ENCODE measurements at places on chromosomes 12 and 14.

- DNase-seq = no peak
Measured at GRCh38 chr14:24068711-24069410, 2.5 kb upstream of the CPNE6 start.

DNA sequence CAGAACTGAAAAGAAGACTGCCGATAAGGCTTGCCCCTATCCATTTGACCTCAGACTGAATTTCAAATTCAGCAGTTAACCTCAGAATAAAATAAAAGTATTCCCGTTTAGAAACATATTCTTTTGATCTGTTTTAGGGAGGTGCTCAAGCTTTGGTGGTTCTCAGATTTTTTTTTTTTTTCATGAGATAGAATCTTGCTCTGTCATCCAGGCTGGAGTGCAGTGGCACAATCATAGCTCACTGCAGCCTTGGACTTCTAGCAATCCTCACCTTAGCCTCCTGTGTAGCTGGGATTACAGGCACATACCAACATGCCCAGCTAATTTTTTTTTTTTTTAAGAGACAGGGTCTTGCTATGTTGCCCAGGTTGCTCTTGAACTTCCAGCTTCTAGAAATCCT, 15.5 kb downstream of the AEBP2 start:
- DNase-seq = no peak

- no peak for DNase-seq
Measured at GRCh38 chr14:106069804-106070625, 543.6 kb downstream of the TMEM121 start.

DNA sequence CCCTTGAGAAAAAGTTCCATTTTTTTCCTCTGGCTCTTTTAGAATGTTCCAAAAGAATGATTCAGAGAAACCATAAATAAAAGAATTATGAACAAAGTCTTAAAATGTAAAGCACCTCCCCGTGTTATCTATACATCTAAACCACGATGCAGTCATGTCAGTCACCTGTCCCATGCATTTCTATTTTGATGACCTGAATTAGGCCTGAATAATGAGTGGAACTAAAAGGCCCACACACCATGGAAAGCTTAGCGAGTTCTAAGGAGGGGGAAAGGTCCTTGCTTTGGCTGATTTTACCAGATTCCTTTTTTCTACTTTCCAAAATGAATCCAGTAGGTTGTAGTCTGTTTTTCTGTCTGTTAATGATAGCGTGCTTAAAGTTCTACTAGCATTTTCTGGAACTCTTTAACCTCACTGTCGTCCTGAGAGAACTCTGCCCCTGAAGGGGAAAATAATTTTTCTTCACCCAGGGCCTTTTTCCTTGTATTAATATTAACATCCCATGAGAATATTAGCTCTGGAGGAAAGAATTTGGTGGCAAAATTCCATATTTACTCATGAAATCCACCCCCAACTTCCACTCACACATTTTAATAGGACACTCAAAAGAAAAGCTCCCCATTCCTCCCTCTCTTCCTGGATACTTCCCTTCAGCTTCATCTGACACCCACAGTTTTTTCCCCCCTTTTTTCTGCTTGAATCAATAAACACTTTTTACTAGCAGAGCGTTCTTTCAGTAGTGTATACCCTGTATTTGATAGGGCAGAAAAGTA, 266.3 kb upstream of the DIO2 start:
- DNase-seq = no peak

GRCh38 chr12:75477137-75477536, 3.4 kb upstream of the GLIPR1 start:
- no peak for DNase-seq

DNA sequence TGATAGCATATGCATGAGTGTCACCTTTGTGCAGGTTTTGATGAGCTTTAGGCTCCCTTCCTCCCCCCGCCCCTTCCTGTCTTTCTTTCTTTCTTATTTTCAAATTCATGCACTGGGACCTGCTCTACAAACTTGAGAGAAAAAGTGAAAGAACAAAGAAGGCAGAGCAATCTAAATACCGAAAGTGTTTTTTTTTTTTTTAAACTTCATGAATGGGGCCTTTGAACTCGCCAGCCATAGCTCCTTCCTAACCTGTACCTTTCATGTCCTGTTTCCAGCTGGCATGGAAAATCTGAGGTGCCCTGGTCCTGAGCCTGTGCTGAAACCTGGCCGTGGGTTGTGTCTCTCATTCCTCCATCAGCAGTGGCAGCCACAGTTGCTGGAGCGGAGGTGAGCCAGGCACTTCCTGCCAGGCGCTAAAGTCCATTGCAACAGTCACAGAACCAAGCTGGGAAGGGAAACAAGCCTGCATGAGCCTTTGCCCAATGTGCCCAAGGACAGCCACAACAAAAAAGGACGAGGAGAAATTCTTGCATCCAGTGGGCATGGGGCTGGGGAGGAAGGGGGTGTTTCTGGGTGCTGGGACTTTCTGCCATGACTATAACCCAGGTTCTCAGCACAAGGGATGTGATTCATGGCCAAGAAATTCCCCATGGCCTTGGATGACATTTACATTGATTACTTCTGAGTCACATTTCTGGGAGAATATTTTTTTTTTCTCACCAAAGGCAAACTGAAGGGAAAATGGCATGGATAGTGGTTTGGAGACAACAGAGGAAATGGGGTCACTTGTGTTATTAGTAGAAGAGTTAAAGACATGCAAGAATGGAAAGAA, 102.7 kb downstream of the TMEM30B start:
- no peak for DNase-seq

- DNase-seq = no peak
Measured at GRCh38 chr12:100395811-100396210, 38.9 kb downstream of the SLC17A8 start.

DNA sequence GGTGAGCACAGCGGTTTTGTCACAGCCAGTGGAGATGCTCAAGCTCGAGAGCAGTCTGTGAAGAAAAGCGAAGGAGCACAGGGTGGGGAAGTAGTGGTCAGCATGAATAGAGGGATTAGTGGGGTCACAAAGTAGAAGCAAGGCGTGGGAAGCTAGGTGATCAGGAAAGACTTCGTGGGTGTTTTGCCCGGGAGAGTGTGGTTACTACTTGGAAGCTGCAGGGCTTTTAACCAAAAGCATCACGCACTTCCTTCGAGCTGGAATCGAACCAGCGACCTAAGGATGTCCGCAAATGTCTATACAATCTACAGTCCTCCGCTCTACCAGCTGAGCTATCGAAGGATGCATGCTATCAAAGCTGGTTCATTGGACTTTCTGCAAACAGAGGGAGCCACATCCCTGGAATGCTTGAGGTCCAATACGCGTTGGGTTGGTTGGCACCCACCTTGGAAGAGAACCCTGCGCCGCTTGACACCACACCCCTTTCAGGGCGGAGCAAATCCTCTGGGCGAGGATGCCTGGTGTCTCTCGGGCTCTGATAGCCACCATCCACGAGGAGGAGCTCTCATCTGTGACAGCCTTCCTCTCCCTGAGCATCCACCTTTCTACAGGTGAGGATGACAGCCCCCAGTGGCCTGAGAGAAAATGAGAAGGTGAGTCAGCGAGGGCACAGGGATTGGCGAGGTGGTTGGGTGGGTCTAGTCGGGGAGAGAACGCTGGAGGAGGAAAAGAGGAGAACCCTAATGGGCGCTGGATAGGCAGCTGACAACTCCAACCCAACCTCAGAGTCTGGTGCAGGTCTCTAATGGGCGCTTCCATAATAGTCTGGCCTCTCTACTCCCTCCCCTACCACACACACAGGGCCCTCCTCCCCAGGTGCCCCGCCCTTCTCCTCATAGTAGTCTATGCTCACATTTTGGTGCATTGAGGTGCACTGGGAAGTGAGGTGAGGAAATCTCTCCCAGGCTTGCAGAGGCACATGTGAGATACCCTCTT, 16.0 kb upstream of the OR6S1 start:
- no peak for DNase-seq

GRCh38 chr12:104998423-104999346, 12.6 kb downstream of the NOPCHAP1 start:
- no peak for DNase-seq

DNA sequence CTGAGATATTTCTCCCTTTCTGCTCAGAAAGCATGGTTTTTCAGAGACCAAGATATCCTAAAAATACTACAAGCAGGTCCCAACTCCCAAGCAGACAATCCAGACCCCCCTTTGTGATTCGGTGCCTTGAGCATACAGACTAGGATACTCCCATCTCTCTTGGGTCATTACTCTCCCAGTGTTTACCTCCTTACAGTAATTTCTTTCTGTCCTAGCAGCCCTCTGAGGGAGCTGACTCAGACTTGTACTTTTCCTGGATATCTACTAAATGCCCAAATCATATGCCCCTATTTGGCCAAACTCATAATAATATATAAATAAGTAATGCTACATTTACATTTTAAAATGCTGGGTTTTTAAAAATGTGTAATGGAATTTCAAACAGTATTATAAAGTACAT, 355.6 kb downstream of the LRIG3 start:
- DNase-seq = no peak

DNA sequence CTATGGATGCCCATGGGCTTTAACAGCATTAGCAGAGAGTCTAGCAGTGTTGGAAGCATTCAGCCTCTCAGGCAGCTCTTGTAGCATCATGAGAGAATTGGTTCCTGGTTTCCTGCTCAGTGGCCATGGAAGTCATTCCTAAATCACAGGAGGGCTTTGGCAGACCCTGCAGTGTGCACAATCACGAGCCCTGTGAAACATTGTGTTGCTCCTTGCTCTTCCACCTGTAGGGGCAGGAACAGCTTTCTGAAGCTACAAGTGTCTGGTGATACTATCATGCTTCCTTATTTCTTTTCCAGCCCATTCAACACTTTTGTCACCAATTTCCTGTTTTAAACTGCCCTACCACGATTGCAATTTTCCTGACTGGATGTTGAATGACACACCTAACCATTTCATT, 402.2 kb upstream of the USP15 start:
- DNase-seq = no peak

DNA sequence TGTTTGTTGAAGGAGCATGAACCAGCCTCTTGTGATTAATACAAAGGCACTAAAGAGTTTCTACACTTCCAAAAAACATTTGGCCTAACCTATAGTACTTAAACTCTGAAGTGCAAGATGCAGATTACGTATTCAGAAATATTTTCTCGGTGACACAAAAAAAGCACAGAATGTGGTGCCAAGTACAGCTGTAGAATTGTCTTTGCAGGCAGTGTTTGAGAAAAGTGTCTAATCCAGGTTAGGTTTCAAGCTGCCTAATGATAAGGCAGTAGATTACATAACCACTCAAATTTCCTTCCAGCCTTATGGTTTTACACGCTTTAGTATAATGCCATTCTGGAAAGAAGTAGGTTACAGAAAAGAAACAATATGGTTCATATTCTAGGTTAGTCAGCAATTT, 205.2 kb downstream of the KLHL28 start:
- DNase-seq = no peak

- peak; percentile 18 for DNase-seq
Measured at GRCh38 chr12:16606201-16606849, 363 bp upstream of the LMO3 start.

GRCh38 chr12:124506145-124506831, 61.1 kb downstream of the NCOR2 start:
- no peak for DNase-seq

GRCh38 chr12:32435921-32436705, 36.8 kb downstream of the FGD4 start:
- no peak for DNase-seq

GRCh38 chr12:27284751-27285150, 40.7 kb downstream of the STK38L start:
- no peak for DNase-seq

GRCh38 chr12:25935355-25936144, 22.9 kb upstream of the RASSF8 start:
- DNase-seq = no peak

DNA sequence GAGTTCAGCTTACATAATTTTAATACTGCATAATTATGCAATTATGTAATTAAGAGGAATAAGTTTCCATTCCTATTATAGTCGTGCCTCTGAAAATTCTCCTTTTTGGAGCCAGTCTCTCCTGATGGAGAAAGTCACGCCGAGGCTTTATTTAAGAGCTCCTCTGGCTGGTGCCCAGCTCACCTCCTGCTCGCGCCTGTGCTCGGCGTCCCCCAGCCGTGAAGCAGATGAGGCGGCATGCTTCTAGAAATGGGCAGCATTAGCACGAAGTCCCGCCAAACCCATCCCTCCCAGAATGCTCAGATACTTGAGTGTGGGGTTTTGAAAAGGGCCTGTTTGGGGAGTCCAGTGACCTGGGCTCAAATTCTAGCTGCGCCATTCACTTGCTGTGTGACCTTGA, 153.0 kb downstream of the PHETA1 start:
- DNase-seq = no peak

DNA sequence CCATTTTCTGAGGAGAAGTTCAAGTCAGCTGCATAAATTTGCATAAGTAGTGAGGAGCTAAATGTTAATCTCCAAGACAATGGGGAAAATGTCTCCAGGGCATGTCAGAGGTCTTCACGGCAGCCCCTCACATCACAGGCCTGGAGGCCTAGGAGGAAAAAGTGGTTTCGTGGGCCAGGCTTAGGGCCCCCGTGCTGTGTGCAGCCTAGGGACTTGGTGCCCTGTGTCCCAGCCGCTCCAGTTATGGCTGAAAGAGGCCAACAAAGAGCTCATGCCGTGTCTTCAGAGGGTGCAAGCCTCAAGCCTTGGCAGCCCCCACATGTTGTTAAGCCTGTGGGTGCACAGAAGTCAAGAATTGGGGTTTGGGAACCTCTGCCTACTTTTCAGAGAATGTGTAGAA, 41.9 kb upstream of the RD3L start:
- DNase-seq = no peak

DNA sequence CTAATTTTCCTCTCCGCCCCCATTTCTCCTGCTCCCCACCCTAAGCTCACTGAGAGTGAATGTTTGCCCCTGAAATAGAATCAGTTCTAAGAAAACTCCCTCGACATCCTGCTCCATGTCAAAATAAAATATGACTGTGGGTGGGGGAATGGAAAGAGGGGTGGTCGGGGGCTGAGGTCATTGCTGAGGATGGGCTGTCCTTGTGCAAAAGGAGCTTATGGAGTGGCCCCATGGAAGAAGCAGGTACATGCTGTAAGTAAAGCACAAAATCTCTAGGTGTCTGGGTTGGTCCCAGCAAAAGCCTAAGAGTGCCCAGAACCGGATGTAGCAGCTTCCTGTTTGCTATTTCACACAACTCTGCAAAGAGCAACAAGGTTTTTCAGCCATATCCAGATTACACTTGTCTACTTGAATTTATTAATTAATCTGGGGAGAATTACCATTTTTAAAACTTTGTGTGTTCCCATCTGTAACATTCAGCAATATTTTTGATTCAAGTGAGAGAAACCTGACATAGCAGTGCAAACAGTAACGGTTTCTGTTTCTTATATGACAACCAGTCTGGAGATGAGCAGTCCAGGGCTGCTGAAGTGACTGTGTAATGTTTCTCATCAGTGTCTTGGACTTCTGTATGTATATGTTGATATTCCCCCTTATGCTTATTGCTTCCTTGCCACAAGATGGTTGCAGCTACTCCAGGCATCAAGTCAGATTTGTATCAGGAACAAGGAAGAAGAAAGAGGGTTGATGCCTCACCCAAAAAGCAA, 40.4 kb upstream of the GZMB start:
- DNase-seq = no peak

- no peak for DNase-seq
Measured at GRCh38 chr12:120943482-120943881, 34.9 kb upstream of the HNF1A start.

- no peak for DNase-seq
Measured at GRCh38 chr14:73245480-73246325, 8.4 kb downstream of the PAPLN start.

- DNase-seq = no peak
Measured at GRCh38 chr12:113984464-113984863, 18.3 kb upstream of the RBM19 start.

GRCh38 chr14:77761205-77761931, 412 bp upstream of the SNW1 start:
- peak; percentile 22 for DNase-seq
